Naive thymus-derived CD4-positive, alpha-beta T cell (primary cell): ENCODE measurements at places on chromosomes 1 and 21. TPM values are rescaled to one million over a fixed set of nuclear protein-coding genes. Genes with fewer than 3 reads are reported as not detected.

- peaks cover 4% of the 10 kb centered on the region for H3K4me1 ChIP-seq
- H3K27ac ChIP-seq, result no peak overlapping the region
- H3K27me3 ChIP-seq, result no peaks in the 10 kb centered on the region
- no peak for DNase-seq
- no peaks in the 10 kb centered on the region for H3K36me3 ChIP-seq
These were observed 8.9 kb downstream of the COL9A2 start for GRCh38 chr1:40308036-40308727.

DNA sequence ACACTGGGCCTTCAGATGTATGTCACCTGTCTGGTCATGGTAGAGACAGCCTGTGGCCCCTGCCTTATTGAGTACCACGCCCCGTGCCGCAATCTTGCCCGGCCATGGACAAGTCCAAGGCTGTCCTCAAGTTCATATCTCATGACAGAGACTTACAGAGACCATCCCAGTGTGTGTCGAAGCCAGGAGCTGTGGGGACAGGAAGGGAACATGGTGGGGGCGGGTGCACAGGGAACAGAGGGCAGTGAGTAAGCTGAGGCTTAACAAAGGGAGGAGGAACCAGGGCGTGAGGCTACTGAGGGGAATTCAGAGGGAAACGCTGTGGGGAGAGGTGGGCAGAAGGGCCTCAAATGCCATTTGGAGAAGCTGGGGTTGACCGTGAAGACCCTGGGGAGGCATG lies 75.8 kb downstream of the ALPL start:
- H3K27me3 ChIP-seq, result no peaks in the 10 kb centered on the region
- H3K4me3 ChIP-seq, result no peak overlapping the region
- no peaks in the 10 kb centered on the region for H3K4me1 ChIP-seq

Gene SLC25A34
- total RNA-seq, result 4.6 TPM

Gene NGF
- not detected for total RNA-seq

DNA sequence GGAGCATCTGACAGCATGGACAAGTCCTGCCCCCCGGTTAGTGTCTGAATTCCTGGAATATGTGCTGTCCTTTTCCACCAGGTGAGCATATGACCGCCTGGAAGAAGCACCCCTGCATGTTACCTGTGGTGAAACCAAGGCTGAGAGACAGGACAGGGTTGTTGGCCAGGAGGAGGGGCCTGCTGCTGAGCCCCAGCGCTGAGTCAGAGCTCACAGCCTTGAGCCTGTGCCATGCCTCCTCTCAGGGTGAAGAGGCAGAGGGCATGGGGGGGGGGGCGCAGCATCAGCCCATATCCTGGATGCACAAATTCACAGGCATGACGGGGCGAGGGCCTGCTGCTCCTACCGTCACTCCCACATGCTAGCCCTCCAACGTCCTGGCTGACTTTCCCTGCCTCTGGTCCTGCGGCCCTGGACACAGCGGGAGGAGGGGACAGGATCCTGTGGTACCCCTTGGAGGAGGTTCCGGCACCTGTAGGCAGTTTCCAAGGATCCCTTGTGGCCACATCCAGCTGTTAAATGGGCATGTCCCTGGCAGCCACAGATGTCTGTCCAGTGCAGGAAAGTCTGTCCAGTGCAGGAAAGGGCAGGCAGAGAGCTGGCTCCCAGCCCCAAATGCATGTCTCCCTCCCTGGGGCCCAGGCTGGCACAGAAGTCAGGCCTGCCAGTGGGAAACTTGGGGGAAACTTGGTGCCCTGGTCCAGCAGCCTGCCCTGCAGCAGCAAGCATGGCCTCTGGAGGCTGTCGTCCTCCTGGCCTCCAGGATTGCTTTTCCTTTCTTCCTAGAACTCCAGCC lies 23.9 kb downstream of the TTC34 start:
- H3K4me3 ChIP-seq, result no peak overlapping the region
- H3K27ac ChIP-seq, result no peak overlapping the region
- H3K27me3 ChIP-seq, result no peaks in the 10 kb centered on the region
- no peaks in the 10 kb centered on the region for H3K4me1 ChIP-seq
- H3K36me3 ChIP-seq, result no peaks in the 10 kb centered on the region
- no peak for DNase-seq

DNA sequence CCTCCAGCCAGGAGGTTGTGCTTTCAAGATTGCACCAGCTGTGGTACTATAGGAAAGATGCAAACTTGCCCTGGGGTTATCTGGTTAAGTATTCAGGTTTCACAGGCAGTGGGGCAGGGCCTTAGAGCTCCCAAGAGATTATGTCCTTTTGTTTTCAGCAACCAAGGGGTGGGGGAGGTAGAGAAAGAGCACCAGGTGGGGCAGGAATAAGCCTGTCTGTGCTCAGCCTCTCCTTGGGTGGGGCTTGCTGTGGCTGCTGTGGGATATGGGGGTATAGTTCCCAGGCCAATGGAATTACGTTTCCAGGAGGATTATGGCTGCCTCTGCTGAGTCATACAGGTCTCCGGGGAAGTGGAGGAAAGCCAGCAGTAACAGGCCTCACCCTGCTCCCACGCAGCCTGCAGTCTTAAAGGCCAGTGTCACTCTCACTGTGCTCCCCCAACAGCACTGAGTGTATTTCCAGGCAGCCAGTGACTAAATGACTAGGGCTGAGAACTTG lies 508.6 kb downstream of the RWDD3 start:
- no peak for DNase-seq
- no peak overlapping the region for H3K4me3 ChIP-seq
- no peak overlapping the region for H3K27ac ChIP-seq
- H3K27me3 ChIP-seq, result no peaks in the 10 kb centered on the region
- no peaks in the 10 kb centered on the region for H3K36me3 ChIP-seq
- no peaks in the 10 kb centered on the region for H3K4me1 ChIP-seq

- H3K4me3 ChIP-seq, result no peak overlapping the region
- no peaks in the 10 kb centered on the region for H3K27me3 ChIP-seq
- no peaks in the 10 kb centered on the region for H3K36me3 ChIP-seq
- DNase-seq, result peak; percentile 11
These were observed 51.0 kb downstream of the CASQ2 start for GRCh38 chr1:115717541-115717940.

GRCh38 chr1:247857069-247857984 lies at the start of gene TRIM58:
TSS of gene TRIM58 (plus strand) at chr1:247857187. CDS start at chr1:247857247, 60 bp downstream.
- H3K4me3 ChIP-seq, result peak within 1 kb of the TSS; percentile 13
- H3K27me3 ChIP-seq, result peaks cover 6% of the 10 kb centered on the region
- no peak within 1 kb of the TSS for H3K27ac ChIP-seq
- no peaks in the 10 kb centered on the region for H3K4me1 ChIP-seq
- no peak for DNase-seq

DNA sequence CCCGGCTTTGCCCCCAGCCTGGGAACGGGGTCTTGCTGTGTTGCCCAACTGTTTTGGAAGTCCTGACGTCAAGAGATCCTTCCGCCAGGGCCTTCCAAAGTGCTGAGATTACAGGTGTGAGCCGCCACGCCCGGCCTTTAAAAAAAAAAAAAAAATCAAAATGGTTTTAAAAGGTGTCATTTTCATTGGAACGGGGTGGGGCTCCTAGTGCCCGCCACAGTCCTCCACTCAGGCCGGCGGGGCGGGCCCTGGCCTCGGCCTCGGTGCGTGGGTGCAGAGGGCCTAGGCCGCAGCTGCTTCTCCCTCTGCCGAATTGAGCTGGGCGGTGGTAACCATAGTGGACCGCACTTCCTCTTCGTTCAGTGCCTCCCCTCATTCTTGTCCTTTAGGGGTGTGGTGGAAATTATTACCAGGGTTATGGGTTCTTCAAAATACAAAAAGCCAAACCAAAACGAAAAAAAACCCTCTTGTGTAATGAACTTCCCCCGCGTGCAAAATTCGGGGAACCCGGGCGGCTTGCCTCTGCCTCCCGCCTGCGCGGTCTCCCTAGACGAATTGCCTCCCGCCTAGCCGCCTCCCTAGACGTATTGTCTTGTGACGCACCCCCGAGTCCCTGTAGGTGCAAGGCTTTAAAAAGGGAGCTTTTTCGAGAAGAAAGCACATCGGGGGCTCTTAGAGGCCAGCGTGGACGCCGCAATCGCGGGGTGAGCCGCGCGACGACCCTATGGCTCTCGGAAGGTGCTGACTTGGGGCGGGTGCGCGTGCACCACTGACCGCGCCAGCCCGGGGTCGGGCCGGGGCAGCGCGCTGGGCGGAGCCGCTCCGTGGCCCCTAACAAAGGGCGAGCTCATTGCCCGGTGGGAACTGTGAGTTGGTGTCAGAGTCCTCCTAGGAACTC lies 10.5 kb upstream of the SPEN start:
- H3K27me3 ChIP-seq, result no peaks in the 10 kb centered on the region
- H3K4me3 ChIP-seq, result no peak overlapping the region
- DNase-seq, result peak; percentile 12

Gene CFHR3
- not detected for total RNA-seq

GRCh38 chr21:15005391-15005790 lies 59.4 kb downstream of the NRIP1 start:
- H3K27ac ChIP-seq, result peak overlapping the region; percentile 24
- DNase-seq, result peak; percentile 26
- H3K4me1 ChIP-seq, result peaks cover 28% of the 10 kb centered on the region
- peak overlapping the region; percentile 56 for H3K4me3 ChIP-seq
- H3K27me3 ChIP-seq, result no peaks in the 10 kb centered on the region

- DNase-seq, result no peak
- no peak overlapping the region for H3K27ac ChIP-seq
- no peaks in the 10 kb centered on the region for H3K36me3 ChIP-seq
- H3K4me1 ChIP-seq, result no peaks in the 10 kb centered on the region
- H3K4me3 ChIP-seq, result no peak overlapping the region
- H3K27me3 ChIP-seq, result no peaks in the 10 kb centered on the region
These were observed 56.9 kb downstream of the LDLRAD2 start for GRCh38 chr1:21868941-21869454.

DNA sequence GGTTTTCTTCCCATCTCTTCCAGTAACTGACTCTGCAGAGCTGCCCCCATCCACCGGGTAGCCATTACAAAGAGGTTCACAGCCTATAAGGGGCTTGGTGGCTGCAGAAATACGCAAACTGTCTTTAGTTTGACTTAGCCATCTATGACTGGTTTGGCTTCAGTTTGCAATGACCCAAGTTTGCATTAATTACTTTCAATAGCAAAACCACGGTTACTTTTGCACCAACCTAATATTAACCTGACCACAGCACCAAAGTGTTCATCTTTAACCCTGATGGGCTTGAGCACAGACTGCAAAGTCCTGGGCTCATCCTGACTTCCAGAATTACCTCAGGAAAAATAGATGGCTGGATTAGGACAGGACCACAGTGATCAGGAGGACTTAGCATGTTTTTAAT lies 2.2 kb upstream of the HAO2 start:
- H3K27ac ChIP-seq, result no peak overlapping the region
- H3K4me1 ChIP-seq, result no peaks in the 10 kb centered on the region
- no peaks in the 10 kb centered on the region for H3K36me3 ChIP-seq
- H3K27me3 ChIP-seq, result no peaks in the 10 kb centered on the region

- no peaks in the 10 kb centered on the region for H3K36me3 ChIP-seq
- H3K4me1 ChIP-seq, result peaks cover 6% of the 10 kb centered on the region
- no peak for DNase-seq
- no peak overlapping the region for H3K27ac ChIP-seq
These were observed 15.5 kb upstream of the SNX27 start for GRCh38 chr1:151596166-151596953.

DNA sequence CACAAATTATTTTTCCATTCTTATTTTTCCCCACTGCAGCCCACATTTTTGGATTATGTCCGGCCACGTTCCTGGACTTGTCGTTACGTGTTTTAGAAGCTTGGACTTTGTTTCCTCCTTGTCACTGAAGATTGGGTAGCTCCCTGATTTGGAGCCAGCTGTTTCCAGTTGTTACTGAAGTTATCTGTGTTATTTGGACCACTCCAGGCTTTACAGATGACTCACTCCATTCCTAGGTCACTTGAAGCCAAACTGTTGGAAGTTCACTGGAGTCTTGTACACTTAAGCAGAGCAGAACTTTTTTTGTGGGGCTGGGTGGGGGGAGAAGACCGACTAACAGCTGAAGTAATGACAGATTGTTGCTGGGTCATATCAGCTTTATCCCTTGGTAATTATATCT lies 12.2 kb upstream of the AXDND1 start:
- no peaks in the 10 kb centered on the region for H3K4me1 ChIP-seq
- DNase-seq, result no peak
- no peak overlapping the region for H3K27ac ChIP-seq
- H3K27me3 ChIP-seq, result no peaks in the 10 kb centered on the region

DNA sequence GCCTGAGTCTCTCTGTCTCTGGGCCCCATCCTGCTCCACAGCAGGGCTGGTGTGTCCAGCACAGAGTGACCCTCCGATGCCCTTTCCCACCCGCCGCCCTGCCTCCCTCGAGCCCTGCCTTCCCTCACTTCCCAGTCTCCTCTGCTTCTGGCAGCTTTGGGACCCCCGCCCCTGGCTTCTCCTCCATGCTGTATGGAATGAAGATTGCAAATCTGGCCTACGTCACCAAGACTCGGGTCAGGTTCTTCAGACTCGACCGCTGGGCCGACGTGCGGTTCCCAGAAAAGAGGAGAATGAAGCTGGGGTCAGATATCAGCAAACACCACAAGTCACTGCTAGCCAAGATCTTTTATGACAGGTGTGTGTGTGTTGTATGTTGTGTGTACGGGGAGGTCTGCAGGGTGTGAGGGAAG lies 14.3 kb downstream of the MOV10 start:
- H3K27me3 ChIP-seq, result no peaks in the 10 kb centered on the region
- H3K36me3 ChIP-seq, result peaks cover 5% of the 10 kb centered on the region
- no peaks in the 10 kb centered on the region for H3K4me1 ChIP-seq
- H3K4me3 ChIP-seq, result no peak overlapping the region
- no peak for DNase-seq
- no peak overlapping the region for H3K27ac ChIP-seq

GRCh38 chr1:178124115-178124514 lies 30.2 kb downstream of the RASAL2 start:
- H3K36me3 ChIP-seq, result no peaks in the 10 kb centered on the region
- no peaks in the 10 kb centered on the region for H3K27me3 ChIP-seq
- DNase-seq, result no peak
- H3K4me3 ChIP-seq, result no peak overlapping the region
- H3K4me1 ChIP-seq, result no peaks in the 10 kb centered on the region
- no peak overlapping the region for H3K27ac ChIP-seq

Gene RORC
- total RNA-seq, result 0.16 TPM

Gene NUP210L
- total RNA-seq, result 0.05 and 0.15 TPM in 2 replicates

GRCh38 chr1:30125021-30125820 lies 598.2 kb downstream of the MATN1 start:
- no peak overlapping the region for H3K4me3 ChIP-seq
- H3K4me1 ChIP-seq, result no peaks in the 10 kb centered on the region
- no peaks in the 10 kb centered on the region for H3K27me3 ChIP-seq
- H3K27ac ChIP-seq, result no peak overlapping the region

Gene CEP104
- 68.0 TPM for total RNA-seq

DNA sequence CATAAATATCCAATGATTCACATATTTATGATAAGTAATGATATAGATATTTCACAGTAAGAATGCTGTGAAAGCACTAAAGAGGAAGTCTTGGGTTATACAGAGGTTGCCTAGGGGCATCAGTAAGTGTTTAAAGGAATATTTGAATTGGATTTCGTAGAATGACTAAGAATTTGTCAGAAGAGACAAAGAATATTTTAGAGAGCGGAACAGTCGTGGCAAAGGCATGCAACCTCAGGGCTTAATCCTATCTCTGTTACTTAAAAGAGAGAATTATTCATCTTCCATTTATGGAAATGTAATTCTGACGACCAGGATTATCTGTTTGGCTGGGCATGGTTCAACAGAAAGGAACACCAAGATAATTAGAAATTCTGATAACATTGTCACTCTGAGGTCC lies 171.9 kb upstream of the NR5A2 start:
- no peaks in the 10 kb centered on the region for H3K27me3 ChIP-seq
- no peaks in the 10 kb centered on the region for H3K36me3 ChIP-seq
- H3K4me1 ChIP-seq, result no peaks in the 10 kb centered on the region
- H3K4me3 ChIP-seq, result no peak overlapping the region

Gene OR14I1
- total RNA-seq, result not detected
